Upper lobe of right lung (tissue), 1 donor: ENCODE measurements at places on chromosomes 12 and 14.
A peak's percentile ranks its signal among the peaks of the same experiment; 100 is the strongest.

GRCh38 chr14:52789118-52789517 is 2.3 kb downstream of the GNPNAT1 start:
- no peaks in the 10 kb centered on the region for H3K36me3 ChIP-seq
- no peaks in the 10 kb centered on the region for H3K27me3 ChIP-seq
- no peak for DNase-seq

- DNase-seq: no peak
- H3K4me1 ChIP-seq: no peaks in the 10 kb centered on the region
- no peak overlapping the region for H3K4me3 ChIP-seq
- H3K27me3 ChIP-seq: no peaks in the 10 kb centered on the region
Measured at GRCh38 chr12:30525171-30525570, 170.5 kb downstream of the IPO8 start.

DNA sequence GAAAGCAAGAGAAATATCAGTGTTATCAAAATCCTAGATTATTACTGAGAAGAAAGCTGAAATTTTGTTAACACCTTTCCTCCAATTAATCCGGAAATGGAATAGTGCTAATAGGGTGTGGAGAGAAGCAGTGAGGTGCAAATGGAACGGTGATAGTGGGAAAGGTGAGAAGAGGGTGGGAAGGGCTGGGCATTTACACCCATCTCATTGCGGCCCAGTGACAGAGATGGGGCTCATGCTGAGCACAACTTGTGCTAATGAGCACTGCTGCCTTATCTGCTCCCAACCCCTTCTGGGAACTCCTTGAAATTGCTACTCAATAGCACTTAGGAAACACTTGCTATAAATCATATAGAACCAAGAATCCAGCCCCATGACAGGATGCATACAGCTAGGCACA is 94.4 kb downstream of the PTPRR start:
- no peak overlapping the region for H3K4me3 ChIP-seq
- no peak for DNase-seq
- H3K27me3 ChIP-seq: no peaks in the 10 kb centered on the region
- no peaks in the 10 kb centered on the region for H3K36me3 ChIP-seq

GRCh38 chr12:88993651-88994050 is 358.6 kb downstream of the DUSP6 start:
- H3K36me3 ChIP-seq: no peaks in the 10 kb centered on the region
- no peak for DNase-seq
- H3K4me3 ChIP-seq: no peak overlapping the region
- no peaks in the 10 kb centered on the region for H3K27me3 ChIP-seq
- no peaks in the 10 kb centered on the region for H3K4me1 ChIP-seq
- no peak overlapping the region for H3K27ac ChIP-seq

- no peaks in the 10 kb centered on the region for H3K4me1 ChIP-seq
- H3K27me3 ChIP-seq: no peaks in the 10 kb centered on the region
- DNase-seq: no peak
- H3K4me3 ChIP-seq: no peak overlapping the region
- H3K27ac ChIP-seq: no peak overlapping the region
Measured at GRCh38 chr12:43273467-43273866, 278.5 kb downstream of the ADAMTS20 start.

GRCh38 chr14:33728010-33728498 is 222.8 kb downstream of the EGLN3 start:
- DNase-seq: no peak
- no peaks in the 10 kb centered on the region for H3K36me3 ChIP-seq
- H3K4me3 ChIP-seq: no peak overlapping the region
- H3K4me1 ChIP-seq: no peaks in the 10 kb centered on the region

DNA sequence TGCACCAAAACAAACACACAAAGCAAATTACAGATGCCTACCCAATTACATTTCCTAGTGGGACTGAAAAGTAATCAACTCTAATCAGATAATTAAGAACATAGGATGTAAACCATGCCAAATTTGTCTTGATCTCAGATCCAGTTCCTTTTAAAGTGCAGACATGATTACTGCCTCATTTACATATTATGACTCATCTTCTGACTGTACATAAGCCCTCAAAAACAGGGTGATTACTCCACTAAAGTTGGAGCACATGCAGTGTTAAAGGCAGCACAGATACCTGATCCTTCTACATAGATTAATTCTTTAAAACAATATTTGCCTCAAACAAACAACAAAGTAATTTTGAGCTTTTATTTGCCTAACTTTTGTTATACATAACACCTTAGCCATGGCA is 337.2 kb downstream of the RPS29 start:
- no peaks in the 10 kb centered on the region for H3K4me1 ChIP-seq
- DNase-seq: no peak
- H3K27me3 ChIP-seq: no peaks in the 10 kb centered on the region
- H3K27ac ChIP-seq: no peak overlapping the region
- H3K4me3 ChIP-seq: no peak overlapping the region
- no peaks in the 10 kb centered on the region for H3K36me3 ChIP-seq

- DNase-seq: no peak
- H3K36me3 ChIP-seq: no peaks in the 10 kb centered on the region
- no peak overlapping the region for H3K4me3 ChIP-seq
- H3K27ac ChIP-seq: no peak overlapping the region
Measured at GRCh38 chr12:73421832-73422231, 1115.8 kb upstream of the ATXN7L3B start.

DNA sequence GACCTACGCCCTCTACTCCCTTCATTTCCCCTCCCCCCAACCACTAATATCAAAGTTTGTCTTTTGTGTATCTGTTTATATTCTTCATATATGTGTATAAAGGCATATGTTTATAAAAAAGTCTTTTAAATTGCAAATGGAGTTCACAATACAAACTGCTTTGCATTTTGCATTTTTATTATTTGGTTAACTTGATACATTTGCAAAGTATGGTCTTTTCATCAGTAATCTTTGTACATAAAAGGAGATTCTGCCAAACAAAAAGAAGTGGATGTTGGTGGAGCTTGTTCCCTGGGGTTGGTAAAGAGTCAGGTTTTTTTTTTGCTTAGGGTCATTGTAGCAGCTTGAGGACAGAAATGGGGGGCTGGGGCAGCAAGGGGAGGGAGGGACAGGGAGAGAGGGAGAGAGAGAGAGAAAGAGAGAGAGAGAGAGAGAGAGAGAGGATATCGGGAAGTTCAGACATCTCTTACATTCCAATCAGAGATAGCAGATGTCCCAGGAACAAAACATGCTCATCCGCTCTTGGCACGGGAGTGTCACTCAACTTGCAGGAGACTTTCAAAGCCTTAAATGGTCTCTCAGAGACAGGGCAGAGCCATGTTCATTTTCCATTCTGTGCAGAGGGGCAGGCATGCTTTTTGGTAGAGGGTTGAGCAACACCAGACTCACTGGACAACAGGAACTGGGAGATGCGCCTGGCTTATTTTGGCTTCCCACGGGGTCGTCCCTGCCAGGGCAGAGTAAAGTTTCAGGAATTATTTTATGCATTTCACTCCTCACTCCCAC is 44.8 kb upstream of the TBX5 start:
- H3K4me1 ChIP-seq: no peaks in the 10 kb centered on the region
- H3K36me3 ChIP-seq: no peaks in the 10 kb centered on the region
- no peak overlapping the region for H3K27ac ChIP-seq
- no peak for DNase-seq

- H3K27me3 ChIP-seq: no peaks in the 10 kb centered on the region
- H3K27ac ChIP-seq: no peak overlapping the region
- no peaks in the 10 kb centered on the region for H3K36me3 ChIP-seq
- H3K4me3 ChIP-seq: no peak overlapping the region
- peaks cover 4% of the 10 kb centered on the region for H3K4me1 ChIP-seq
- no peak for DNase-seq
Measured at GRCh38 chr12:47305464-47305863, 225.7 kb upstream of the AMIGO2 start.

DNA sequence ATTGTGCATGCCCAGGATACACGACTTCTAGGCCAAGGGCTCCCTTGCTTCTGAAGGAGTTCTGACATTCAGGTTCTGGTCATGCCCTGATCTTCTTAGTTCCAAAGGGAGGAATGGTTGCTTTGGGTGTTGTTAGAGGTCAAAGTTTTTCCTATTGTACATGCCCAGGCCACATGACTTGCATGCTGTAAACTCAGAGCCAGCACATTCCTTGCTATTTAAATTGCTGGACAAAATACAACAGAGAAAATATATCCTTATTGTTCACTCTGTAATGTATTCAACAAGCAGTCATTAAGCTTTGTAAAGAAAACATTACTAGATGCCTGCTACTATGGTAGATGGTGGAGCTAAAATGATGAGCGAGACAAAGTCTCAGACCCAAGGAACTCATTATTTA is 71.2 kb upstream of the COCH start:
- H3K4me1 ChIP-seq: no peaks in the 10 kb centered on the region
- H3K27me3 ChIP-seq: no peaks in the 10 kb centered on the region
- H3K27ac ChIP-seq: no peak overlapping the region
- H3K36me3 ChIP-seq: no peaks in the 10 kb centered on the region

GRCh38 chr12:61750604-61751003 is 509.6 kb upstream of the USP15 start:
- DNase-seq: no peak
- H3K4me1 ChIP-seq: no peaks in the 10 kb centered on the region
- H3K27me3 ChIP-seq: no peaks in the 10 kb centered on the region
- H3K27ac ChIP-seq: no peak overlapping the region
- no peak overlapping the region for H3K4me3 ChIP-seq
- no peaks in the 10 kb centered on the region for H3K36me3 ChIP-seq

DNA sequence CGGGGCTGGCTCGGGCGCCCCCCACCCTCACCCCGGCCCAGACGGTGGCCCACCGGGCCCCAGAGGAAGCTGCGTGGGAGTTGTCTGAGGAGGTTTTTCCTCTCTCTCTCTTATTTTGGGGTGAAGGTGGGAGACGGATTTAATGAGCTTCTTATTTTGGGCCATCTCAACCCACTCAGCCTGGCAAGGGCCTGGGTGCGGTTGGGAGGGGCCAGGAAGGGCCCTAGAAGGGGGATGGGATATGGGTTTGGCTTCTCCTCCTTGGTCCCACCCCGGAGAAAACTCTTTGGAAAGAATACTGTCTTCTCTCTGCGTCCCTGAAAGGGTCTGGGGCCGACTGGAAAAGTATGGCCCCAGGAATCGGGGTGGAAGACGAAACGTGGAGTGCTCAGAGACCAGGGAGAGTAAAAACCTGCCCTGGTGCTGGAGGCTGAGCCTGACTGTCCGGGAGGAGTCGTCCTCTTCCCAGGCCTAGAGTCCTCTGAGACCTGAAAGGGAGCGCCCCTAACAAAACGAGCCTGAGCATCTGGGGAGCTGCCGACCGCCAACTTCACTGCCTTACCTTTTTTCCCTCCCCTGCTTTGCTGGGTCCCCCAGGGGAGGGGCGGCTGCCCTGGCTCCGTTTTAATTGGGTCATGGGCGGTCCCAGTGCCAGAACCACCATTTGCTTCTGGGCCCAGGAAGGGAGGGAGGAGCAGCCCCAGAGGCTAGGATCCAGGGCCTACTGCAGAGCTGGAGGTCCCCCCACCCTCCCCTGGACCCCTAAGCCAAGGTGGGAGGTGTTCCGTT is 1.6 kb downstream of the MMP14 start:
- H3K4me1 ChIP-seq: peaks cover 31% of the 10 kb centered on the region
- H3K27me3 ChIP-seq: no peaks in the 10 kb centered on the region
- no peak for DNase-seq
- H3K4me3 ChIP-seq: peak overlapping the region; percentile 89

DNA sequence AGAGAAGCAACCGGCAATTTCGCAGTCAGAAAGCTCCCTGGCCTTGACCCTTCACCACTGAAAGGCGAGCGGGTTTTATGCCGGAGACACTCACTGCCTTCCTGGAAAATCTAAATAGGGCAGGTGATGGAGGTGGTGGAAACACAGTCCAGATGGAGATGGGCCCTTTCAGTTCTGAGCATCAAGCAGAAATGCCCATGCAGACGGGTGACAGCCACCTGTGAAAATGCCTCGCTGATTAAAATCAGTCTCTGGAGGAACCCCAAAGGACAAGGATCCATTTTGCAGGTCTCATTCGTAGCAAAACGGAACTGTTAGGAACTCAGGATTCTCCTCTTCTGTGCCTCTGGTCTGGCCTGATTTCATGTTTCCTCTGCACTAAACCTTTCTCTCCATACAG is 74.2 kb downstream of the FZD10 start:
- no peak overlapping the region for H3K4me3 ChIP-seq
- no peaks in the 10 kb centered on the region for H3K36me3 ChIP-seq
- H3K27ac ChIP-seq: no peak overlapping the region
- H3K4me1 ChIP-seq: no peaks in the 10 kb centered on the region
- DNase-seq: no peak
- no peaks in the 10 kb centered on the region for H3K27me3 ChIP-seq

- H3K27ac ChIP-seq: no peak overlapping the region
- no peaks in the 10 kb centered on the region for H3K4me1 ChIP-seq
- H3K4me3 ChIP-seq: no peak overlapping the region
- peaks cover 52% of the 10 kb centered on the region for H3K36me3 ChIP-seq
- H3K27me3 ChIP-seq: no peaks in the 10 kb centered on the region
Measured at GRCh38 chr12:14452865-14453264, 87.4 kb downstream of the ATF7IP start.

DNA sequence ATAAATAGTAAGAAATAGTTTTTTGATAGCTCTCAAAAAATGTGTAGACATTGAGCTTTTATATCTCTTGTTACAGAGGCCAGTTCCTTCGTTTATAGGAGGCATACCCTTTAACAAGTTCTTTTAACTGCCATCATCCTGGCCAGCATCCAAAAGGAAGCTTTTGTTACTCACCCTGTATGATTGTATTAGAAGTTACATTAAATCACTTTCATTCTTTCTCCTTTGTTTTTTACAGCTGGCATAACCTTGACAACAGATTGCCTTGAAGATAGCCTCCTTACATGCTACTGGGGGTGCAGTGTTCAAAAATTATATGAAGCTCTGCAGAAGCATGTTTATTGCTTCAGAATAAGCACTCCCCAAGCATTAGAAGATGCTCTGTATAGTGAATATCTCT is 20.1 kb downstream of the CGRRF1 start:
- H3K27ac ChIP-seq: no peak overlapping the region
- H3K36me3 ChIP-seq: peaks cover 34% of the 10 kb centered on the region
- no peak for DNase-seq
- no peak overlapping the region for H3K4me3 ChIP-seq
- no peaks in the 10 kb centered on the region for H3K4me1 ChIP-seq

DNA sequence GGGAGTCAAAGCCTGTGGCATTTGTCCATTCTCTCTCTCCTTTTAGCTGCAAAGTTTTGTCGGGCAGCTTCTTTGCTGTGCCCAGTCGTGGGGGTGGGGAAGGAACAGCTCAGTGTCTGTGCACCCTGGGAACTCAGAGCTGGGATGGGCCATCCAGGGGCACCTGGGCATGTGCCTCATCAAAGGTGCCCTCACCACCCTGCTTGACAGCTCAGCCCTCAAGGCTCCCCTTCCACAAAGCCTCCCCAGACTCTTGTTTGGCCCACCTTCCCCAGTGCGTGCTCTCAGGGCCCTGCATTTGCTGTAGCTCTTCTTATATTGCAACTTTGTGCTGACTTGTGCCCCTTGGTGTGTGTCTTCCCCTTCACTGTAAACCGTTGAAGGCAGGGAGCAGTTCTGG is 112.6 kb downstream of the ESRRB start:
- H3K4me1 ChIP-seq: no peaks in the 10 kb centered on the region
- no peak overlapping the region for H3K27ac ChIP-seq
- DNase-seq: no peak
- H3K4me3 ChIP-seq: no peak overlapping the region
- no peaks in the 10 kb centered on the region for H3K27me3 ChIP-seq

GRCh38 chr12:104049903-104050356 is at the start of gene GLT8D2:
Gene GLT8D2, minus strand, starts transcription at chr12:104050187. Its CDS starts 30,539 bp downstream, at chr12:104019648.
- peaks cover 7% of the 10 kb centered on the region for H3K27me3 ChIP-seq
- peaks cover 15% of the 10 kb centered on the region for H3K4me1 ChIP-seq
- DNase-seq: peak; percentile 71
- no peaks in the 10 kb centered on the region for H3K36me3 ChIP-seq
- H3K27ac ChIP-seq: peak within 1 kb of the TSS; percentile 37
